ENCODE measurements at places on chromosomes 4 and X.

- no peak for DNase-seq
These were observed 77.1 kb upstream of the TBC1D9 start for GRCh38 chr4:140833280-140833679.

GRCh38 chr4:123060039-123060770, 137.8 kb upstream of the NUDT6 start:
- DNase-seq: no peak

DNA sequence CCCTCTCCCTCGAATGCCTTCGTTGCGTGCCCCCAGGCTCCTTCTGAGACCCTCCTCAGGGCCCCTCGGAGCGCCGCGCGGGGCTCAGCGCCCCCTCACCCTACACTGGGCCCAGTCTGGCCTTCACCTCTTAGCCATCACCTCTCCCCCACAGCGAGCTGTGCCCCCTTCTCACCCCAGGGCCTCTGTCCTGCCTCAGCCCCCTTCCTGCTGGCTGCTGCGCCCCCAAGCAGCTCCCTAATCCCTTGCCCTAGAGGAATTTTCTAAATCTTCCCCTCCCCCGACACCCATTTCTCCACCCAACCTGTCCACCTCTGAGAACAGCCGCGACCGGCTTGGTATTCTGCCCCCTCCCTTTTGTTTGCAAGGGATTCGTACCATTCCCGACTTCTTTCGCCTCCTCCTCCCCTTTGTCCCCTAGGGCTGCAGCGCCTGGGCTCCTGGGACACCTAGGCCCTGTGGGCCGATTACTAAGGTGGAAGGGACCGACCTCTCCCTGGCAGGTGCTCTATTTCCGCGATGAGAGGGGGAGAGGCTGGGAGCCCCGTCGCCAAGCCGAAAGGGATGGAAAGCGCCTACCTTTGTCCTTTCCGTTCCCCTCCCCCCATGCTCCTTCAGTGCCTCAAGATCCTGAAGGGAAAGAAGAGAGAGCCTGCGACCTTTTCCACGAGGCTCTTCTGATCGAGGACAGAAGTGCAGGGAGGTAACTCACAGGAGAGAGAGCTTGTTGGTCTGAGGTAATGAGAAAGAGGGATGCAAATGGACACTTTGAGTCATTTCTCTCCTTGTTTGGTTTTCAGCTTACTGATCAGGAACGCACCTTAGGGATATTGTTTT, 10.9 kb downstream of the DLG3 start:
- DNase-seq: peak; percentile 51

DNA sequence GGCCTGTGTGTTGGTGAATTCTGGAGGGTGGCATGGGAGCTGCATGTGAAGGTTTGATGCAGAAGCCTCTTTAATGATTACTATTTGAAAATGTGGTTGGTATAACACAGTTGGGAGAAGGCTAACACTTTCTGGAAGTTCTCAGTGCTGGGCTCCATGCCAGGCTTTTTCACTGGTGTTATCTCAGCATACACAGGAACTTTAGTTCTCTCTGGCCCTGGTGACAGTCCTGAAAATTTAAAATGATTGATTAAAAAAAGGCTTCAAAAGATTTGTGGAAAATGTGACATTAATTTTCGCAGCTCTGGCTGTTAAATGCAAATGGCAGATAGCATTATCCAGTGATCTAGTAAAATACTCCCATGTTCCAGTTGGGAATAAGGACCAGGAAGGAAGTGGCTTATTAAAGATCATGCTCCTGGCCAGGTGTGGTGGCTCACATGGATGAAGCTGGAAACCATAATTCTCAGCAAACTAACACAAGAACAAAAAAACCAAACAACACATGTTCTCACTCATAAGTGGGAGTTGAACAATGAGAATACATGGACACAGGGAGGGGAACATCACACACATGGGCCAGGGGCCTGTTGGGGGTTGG, 36.6 kb downstream of the DIPK2B start:
- DNase-seq: peak; percentile 36

DNA sequence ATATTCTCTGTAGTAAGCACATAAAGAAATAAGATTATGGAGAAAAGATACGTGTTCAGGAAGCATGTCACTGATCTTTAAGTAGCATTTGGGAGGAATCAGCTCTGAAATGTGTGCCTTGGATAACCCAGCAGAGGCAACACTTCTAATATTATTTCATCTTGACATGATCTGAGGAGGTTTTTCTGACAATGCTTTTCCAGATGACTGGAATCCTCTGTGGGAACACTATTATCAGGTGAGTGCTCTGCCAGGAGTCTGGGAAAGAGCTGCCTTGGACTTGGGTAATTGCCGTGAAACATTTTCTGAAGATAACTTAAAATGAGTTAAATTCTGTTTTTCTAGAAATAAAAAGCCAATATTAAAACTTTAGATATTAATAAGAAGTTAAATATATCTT, 78.2 kb upstream of the QRFPR start:
- no peak for DNase-seq

DNA sequence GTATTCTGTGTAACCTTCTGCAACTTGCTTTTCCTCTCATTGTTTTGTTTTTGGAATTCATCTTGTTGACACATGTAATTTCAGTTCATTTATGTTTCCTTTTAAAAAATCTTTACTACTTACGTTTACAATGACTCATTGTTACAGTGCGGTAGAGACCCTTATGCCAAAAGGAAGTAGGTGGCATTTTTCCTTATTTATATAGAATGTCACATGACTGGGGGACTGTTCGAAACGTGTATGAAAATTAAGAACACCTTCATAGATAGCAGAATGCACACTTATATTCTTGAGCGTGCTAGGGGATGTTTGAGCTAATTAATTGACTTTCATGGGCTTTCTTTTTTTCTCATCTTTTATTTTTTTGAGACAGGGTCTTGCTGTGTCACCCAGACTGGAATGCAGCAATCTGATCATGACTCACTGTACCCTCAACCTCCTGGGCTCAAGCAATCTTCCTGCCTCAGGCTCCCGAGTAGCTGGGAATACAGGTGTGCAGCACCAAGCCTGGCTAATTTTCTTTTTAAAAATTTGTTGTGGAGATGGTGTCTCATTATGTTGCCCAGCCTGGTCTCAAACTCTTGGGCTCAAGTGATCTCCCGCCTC, 7.3 kb downstream of the REPS2 start:
- DNase-seq: no peak

DNA sequence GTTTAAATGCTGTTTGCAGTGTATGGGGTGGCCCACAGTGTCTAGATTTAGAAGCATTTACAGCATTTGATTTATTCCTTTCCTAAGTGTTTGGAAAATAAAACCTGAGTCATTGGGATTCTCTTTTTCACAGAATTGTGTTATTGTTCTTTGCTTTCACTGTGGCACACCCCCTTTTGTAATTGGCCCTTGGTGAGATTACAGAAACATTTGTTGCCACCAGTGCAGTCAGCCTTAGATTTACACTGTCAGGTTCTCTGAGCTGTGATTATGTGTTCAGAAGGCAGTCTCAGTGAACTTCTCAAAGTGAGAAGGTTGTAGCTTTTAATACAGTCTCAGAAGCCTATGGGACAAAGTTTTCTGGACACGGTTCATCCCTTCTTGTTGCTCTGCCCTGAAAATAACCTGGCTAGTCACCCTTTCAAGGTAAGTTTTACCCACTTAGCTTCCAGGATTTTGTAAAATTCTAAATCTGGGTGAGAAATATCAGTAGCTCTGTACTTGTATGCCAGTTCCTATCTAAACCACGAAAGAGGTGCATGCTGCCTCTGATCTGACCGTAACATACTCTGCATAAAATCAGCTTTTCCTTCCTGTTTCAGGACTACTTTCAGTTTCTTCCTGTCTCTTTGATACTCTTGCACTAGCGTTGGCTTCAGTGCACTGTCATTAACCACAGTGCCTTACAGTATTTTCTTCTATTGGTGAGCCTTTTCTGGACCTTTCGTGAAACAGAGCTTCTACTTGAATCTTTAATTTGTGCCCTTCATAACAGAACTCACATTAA, 12.6 kb downstream of the RUFY3 start:
- no peak for DNase-seq

- DNase-seq: no peak
These were observed 58.2 kb upstream of the FAM9C start for GRCh38 chrX:13102636-13103035.

DNA sequence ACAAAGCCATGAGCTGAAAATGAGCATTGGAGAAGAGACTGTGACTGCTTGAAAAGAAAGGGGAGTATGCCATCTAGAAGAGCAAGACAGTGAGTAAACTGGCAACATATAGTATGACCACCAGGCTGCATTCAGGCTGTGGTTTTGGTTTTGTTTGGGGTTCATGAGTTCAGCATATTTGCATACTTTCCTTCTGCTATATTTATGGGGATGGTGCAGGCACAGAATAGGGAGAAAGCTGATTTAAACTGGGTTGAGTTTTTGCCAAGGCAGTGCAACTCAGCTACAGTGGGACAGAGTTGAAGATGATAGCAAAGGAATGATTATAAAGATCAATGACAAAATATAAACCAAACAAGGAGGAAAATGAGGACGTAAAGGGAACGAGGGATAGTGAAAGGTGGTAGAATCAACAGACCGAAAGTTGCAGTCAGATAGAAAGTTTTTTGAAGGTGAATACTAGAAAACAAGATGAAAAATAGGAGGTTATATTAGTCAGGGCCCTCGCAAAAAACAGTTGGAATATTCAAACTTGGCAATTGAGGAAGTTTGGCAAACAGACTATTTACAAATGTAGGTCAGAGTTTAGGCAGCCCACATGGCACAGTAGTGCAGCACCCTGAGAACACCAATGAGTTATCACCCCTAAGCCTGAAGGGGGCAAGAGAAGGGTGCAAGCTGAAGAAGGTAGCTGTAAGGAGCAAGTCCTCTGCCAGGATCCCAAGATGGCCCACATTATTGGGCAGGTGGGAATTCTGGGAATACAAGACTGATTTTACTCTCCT, 114.8 kb upstream of the MAP9 start:
- no peak for DNase-seq

GRCh38 chrX:107659768-107660167, 31.5 kb downstream of the PRPS1 start:
- DNase-seq: no peak

DNA sequence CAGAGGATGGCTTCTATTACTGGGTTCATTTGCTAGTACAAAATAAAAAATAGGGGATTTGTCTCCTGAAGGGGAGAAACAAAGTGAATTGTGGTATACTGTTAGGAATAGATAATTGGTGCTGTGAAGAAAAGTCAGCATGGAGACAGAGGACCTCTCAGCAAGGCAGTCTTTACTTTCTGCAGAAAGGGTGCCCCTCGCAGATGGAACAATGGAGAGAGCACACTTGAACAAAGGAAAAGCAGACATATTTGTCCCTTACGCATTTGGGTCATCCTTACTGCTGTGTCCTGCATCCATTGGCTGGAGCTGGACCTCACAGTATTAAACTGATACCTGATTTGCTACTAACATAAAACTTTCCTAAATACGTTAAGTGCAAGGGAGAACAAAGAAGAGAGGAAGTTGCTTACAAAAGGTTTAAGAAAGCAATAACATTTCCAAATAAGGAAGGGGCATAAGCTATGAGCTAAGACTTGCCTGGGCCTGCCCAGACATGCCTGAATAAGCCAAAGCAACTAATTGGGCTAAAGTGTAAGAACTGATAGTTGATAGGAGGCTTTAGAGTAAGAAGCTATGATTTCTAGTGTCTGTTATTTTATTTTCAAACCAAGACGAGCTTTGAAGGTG, 83.8 kb downstream of the CCKAR start:
- no peak for DNase-seq

- no peak for DNase-seq
These were observed 930.7 kb upstream of the PCDH10 start for GRCh38 chr4:132218406-132218805.

DNA sequence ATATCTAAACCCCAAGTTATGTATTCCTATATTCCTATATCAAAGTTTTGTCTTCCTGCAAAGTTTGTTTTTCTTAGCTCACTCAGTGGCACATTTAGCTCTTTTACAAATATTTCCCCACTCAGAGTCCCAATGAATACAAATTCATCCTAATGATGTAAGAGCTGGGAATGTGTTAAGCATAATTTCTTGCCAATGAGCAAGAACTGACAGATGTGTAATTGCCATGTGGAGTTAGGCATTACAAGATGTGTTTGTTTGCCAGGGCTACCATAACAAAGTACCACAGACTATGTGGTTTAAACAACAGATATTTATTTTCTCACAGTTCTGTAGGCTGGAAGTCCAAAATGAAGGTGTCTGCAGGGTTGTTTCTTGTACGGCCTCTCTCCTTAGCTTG, 302.1 kb downstream of the KCTD8 start:
- no peak for DNase-seq

Data from pancreas (tissue), 10 donors.